Stimulated activated CD4-positive, alpha-beta T cell treated with anti-CD3 and anti-CD28 coated beads, Interleukin-2, amount 100 ng/mL, for 24 hours (primary cell): ENCODE measurements at places on chromosomes 3 and 15.

- DNase-seq: no peak
Observed at GRCh38 chr3:126370606-126371005, 13.4 kb upstream of the KLF15 start.

- no peak for DNase-seq
Observed at GRCh38 chr3:188827103-188827502, 344.7 kb upstream of the TPRG1 start.

- DNase-seq: no peak
Observed at GRCh38 chr3:108328821-108329486, 32.6 kb downstream of the HHLA2 start.

DNA sequence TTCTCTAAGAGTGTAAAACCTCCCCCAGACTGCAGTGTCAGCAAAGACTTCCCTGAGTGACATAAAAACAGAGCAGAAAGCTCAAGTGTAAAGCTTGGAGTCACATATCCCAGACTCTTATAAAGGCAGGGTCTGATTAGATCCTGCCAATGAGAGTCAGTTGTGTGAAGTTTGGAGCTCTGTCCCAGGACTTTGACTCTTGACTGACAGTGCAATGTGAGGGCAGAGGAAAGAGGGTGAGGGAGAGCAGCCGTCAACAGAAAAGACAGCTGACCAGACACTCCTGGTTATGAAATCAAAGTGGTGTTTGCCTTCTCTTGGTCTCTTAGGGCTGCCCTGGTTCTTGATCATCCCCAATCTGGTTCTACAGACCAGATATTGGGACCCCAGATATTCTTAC lies 393.2 kb downstream of the ERC2 start:
- DNase-seq: no peak

- DNase-seq: no peak
Observed at GRCh38 chr3:152961323-152961722, 126.4 kb downstream of the P2RY1 start.
